ENCODE measurements at places on chromosomes 4 and X.

- DNase-seq, result no peak
Observed at GRCh38 chrX:118324588-118324987, 21.3 kb upstream of the WDR44 start.

DNA sequence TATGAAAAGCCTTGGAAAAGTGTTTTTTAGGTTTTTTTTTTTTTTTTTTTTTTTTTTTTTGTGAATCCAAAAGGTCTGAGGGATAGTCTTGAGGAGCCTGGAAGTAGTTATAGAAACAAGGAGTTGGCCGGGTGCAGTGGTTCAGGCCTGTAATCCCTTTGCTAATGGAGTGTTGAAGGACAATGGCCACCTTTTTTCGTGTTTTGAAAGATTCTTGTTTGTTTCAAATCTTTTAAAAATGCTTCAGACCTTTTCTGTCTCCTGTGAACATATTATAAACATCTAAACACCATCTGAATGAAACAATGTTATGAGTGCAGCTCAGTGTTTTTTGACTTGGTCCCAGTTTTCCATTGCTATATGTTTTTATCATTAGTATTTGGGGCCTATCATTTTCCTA lies 177.8 kb downstream of the SOWAHB start:
- no peak for DNase-seq

GRCh38 chr4:53306729-53307128 lies 59.1 kb downstream of the SCFD2 start:
- no peak for DNase-seq

GRCh38 chr4:68700152-68700551 lies 29.7 kb upstream of the UGT2B15 start:
- DNase-seq, result no peak

DNA sequence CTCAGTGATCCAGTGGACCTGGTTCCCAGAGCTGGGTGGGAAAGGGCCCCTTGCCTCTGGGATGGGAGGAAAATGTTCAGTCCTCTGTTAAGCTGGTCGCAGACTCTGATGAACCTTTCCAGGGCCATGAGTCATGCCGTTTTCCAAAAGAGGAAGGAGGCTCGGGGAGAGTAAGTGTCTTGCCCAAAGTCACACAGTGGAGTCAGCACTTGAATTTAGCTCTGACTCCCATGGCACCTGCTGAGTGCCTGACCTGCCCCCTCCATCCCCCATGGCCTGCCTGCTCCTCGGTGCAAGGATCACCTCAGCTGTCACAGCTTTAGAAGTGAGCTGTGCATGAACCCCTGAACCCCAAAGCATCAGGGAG lies 14.0 kb upstream of the KIAA0232 start:
- no peak for DNase-seq

- DNase-seq, result no peak
Observed at GRCh38 chr4:53592122-53592521, 836 bp upstream of the LNX1 start.

DNA sequence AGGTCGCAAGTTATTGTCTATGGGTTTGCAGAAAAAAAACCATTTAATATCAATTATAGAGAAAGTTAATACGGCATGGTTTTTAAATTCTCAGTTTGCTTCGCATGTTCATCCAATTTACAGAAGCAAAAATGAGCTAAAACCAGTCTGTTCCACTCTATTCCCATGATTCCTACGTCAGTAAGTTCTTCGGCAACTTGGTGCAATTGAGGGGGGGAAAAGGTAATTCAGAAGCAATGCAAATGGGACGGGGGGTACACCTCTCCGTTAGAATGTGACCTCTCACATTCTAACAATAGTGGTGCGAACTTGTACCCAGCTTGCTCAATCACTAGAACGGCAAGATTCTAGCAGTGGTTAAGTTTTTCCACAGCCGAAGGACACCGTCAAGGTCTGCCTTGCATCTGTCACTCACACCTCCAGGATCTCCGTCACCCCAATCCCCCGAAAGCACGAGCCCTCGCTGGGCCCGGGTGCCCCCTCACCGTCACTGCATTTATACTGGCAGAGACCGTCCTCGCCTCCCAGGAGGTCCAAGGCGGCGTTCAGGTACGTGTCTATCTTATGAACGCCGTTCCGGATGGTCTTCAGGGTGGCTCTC lies 653 bp downstream of the PLA2G12A start:
- DNase-seq, result no peak

- no peak for DNase-seq
Observed at GRCh38 chrX:15664487-15665444, at the start of gene CLTRN. Gene CLTRN, minus strand, starts transcription at chrX:15664805. Its CDS starts 30 bp downstream, at chrX:15664775.

DNA sequence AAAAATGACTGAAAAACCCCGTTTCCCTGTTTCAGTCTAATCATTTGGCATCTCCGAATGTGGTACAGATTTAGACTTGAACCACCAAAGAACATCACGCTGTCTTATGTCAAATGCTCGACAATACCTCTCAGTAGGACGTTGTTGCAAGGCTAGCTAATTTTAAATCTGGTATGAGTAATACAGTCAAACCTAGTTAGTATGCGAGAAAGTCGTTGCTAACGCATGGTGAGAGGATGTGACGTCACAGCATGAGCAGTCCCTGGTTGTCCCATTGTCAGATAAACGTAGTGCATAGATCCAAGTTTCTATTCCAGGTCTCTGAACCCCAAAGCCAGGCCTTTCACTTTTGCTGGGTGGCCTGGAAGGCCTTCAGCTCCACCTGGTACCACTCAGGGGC lies 44.7 kb downstream of the SETD7 start:
- no peak for DNase-seq

GRCh38 chr4:39446842-39447573 lies 11.7 kb downstream of the RPL9 start:
- DNase-seq, result peak; percentile 32

DNA sequence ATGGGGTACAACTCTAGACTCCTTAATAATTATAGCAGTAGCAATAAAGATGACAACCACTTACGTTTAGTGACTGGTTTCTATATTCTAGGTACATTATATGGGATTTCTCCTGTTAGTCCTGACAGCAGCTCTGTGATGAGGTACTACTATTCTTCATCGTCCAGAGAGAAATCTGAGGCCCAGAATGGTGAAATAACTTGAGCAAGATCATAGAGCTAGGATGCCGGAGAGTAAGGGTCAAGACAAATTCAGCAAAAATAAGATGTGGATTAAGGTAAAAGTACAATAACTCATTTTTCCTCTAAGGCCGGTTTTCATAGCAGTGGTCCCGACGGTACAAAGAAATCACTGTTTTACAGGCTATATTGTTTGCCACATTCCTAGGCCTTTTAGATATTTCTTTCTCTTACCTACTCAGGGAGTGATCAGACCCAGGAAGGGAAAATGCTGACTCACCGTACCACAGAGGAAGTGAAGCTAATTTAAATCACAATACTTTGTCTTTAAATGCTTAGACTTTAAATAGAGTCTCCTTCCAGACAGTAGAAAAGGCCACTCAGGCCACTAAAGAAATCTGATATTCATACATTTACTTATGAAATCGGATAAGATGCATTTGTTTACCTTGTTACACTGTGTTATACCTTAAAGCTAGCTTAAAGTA lies 2023.0 kb upstream of the AGA start:
- DNase-seq, result no peak

DNA sequence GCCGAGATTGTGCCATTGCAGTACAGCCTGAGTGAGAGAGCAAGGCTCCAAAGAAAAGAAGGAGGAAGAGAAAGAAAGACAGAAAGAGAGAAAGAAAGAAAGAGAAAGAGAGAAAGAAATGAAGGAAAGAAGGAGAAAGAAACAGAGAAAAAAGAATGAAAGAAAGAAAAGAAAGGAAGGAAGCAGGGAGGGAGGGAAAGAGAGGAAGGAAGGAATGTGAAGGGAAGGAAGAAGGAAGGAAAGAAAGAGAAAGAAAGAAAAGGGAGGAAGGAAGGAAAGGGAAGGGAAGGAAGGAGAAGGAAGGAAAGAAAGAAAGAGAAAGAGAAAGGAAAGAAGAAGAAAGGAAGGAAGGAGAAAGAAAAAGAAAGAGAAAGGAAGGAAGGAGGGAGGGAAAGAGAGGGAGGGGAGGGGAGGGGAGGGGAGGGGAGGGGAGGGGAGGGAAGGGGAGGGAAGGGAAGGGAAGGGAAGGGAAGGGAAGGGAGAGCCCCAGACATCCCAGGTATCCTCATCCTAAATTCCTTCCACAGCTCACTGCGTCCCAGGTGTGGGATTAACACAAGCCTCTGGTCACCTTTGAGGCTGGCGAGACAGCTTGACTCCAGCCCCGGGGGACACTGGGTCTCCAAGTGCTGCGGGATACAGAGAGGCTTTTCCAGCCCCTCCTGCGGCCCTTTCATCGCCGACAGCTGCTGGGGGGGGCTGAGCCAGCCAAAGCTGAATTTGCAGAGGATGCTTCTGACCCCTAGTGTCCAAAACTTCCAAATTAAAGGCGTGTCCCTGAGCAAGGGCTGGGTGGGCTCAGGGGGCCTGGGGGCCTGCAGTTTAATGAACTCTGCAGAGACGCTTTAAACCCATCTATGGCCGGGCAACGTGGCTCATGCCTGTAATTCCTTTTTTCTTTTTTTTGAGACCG lies 24.2 kb upstream of the CSF2RA start:
- no peak for DNase-seq

DNA sequence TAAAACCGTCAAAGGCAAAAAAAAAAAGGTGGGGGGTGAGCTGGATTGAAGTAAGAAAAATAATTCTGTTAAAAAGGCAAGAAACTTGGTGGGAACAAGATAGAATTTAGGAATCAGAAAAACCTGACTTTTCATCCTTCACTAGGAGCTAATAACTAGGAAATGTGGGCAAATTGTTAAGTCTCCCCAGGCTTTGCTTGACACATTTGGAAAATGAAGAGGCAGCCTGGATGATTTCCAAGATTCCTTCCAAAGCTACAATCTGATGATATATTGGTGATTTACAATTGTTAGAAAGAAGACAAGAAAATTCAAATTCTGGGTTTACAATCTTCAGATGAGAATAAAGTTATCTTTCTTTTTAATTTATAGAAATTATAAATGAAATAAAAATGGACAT lies 1062.5 kb downstream of the ADGRL3 start:
- DNase-seq, result no peak

GRCh38 chr4:158176108-158176507 lies 3.3 kb upstream of the GASK1B start:
- no peak for DNase-seq

DNA sequence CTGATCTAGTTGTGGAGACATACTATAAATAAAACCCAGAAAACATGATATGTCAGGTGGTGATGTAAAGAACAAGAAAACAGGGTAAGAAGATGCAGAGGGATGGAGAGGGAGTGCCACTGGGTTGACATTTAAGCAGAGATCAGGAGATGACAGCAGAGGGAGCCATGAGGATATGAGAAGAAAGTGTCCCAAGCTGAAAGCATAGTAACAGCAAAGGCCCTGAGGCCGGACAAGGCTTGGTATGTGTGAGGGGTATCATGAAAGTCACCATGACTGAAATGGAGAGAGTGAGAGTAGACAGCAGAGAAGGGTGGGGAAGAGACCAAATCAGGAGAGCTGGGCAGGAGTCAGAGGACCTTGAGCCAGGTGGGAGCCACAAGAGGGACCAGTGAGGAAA lies 3.4 kb downstream of the GPKOW start:
- DNase-seq, result no peak

DNA sequence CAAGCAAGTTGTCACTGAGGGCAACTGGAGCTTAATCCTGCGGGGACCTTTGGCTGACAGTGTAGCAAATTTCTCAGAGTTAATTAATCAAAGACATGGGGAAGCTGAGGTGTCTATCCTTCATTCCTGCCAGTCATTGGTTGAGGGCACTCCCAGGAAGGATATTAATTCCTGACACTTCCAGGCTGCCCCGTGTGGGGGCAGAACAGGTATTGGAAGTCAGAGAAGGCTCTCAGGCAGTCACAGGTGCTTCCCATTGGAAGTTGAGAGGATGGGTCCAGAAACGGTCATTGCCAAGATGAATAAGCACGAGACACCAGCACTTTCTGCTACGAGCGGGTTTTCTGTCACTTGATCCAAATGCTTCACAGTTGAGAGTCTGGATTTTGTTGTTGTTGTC lies 29.1 kb upstream of the CD38 start:
- DNase-seq, result no peak

GRCh38 chr4:56871371-56871866 lies 36.3 kb upstream of the REST start:
- no peak for DNase-seq

- no peak for DNase-seq
Observed at GRCh38 chrX:154822029-154822428, 12.4 kb downstream of the SMIM9 start.

GRCh38 chr4:13108096-13108495 lies 376.0 kb downstream of the RAB28 start:
- DNase-seq, result no peak

GRCh38 chr4:108337923-108338322 lies 169.2 kb upstream of the LEF1 start:
- DNase-seq, result no peak

- no peak for DNase-seq
Observed at GRCh38 chr4:153684971-153685371, 891 bp downstream of the TLR2 start.

DNA sequence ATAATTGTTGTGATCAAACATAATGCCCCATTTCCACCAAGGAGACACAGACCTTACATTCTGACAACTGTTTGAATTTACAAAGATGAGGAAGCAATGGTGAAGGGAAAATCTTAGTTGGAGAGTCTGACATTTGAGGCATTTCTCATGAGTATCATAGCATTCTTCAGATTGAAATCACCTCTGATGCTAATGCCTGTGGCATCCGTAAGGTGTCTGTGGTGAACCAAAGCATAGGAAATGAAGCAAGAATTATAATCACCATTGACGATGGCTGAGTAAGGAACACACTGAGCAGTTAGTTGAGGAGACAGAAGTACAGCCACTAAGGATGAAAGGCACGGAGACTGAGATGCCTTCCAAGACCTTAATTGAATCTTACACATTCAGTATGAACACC lies 575.7 kb downstream of the TRIML1 start:
- DNase-seq, result no peak

DNA sequence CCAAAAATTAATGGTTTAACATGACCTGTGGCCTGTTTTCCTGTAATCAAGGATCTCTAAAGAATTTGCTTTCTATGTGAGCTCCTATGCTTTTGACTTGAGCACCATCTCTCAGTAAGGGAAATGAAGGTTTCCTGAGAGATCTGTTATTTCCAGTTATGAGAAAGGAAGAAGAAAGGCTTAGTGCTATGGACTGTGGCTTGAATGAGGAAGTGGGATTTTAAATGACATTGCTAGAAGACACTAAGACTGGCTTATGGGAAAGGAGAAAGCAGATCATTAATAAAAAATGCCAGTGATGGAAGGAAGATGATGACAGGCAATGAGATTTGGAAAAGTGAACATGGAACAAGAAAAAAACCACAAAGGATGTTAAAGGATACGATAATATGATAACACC lies 285.4 kb downstream of the OPHN1 start:
- DNase-seq, result no peak

- DNase-seq, result no peak
Observed at GRCh38 chr4:7705062-7705461, 234.6 kb downstream of the AFAP1 start.

DNA sequence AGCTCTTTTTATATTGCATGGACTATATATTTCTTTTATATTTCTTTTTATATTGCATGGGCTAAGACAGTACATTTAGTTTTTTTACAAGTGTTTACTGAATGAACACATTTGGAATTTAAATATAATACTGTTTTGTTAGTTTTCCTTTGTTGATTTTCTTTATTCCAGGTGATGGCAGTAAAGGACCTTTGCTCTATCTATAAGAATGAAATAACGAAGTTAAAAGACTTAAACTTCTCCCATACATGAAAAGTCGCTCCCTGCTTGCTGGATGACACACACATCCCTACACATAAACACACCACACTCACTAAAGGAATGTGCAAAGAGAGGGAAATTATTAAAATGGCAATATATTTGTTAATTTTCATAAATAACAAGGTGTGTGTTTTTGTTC lies 102.5 kb upstream of the ANXA10 start:
- no peak for DNase-seq

Data from stimulated activated CD4-positive, alpha-beta T cell treated with anti-CD3 and anti-CD28 coated beads, Interleukin-1b, Interleukin-23, amount 100 ng/mL, for 24 hours (primary cell).